ENCODE measurements at places on chromosomes 1 and 21.

GRCh38 chr1:180915426-180915965 lies 2.8 kb downstream of the KIAA1614 start:
- DNase-seq = no peak

- DNase-seq = no peak
These were observed 240.5 kb downstream of the RPS6KC1 start for GRCh38 chr1:213291526-213291925.

- no peak for DNase-seq
These were observed 19.3 kb upstream of the GRHL3 start for GRCh38 chr1:24299901-24300300.

- no peak for DNase-seq
These were observed 77.1 kb downstream of the IFI44 start for GRCh38 chr1:78726686-78727085.

- DNase-seq = no peak
These were observed 1271.4 kb downstream of the KCNT2 start for GRCh38 chr1:195336812-195337211.

DNA sequence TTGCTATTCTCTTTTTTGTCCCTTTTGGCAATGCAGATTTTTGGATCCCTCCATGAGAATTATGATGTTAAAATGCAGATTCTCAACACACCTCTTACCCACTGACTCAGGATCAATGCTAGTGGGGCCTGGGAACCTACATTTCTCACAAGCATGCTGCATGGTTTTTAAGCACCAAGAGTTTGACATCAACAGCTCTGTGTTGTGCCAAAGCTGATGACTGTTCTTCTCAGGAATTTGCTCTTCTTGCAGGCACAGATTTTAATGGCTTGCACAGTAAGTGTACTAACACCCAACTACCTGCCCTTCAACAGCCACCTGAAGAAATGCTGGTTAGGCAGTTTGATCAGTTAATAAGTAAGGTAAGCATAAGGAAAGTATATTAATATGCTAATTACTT lies 468.7 kb downstream of the PTBP2 start:
- DNase-seq = no peak

- DNase-seq = no peak
These were observed 23.0 kb downstream of the IRF2BP2 start for GRCh38 chr1:234586892-234587485.

GRCh38 chr1:215376544-215377264 lies 190.4 kb upstream of the KCTD3 start:
- no peak for DNase-seq

DNA sequence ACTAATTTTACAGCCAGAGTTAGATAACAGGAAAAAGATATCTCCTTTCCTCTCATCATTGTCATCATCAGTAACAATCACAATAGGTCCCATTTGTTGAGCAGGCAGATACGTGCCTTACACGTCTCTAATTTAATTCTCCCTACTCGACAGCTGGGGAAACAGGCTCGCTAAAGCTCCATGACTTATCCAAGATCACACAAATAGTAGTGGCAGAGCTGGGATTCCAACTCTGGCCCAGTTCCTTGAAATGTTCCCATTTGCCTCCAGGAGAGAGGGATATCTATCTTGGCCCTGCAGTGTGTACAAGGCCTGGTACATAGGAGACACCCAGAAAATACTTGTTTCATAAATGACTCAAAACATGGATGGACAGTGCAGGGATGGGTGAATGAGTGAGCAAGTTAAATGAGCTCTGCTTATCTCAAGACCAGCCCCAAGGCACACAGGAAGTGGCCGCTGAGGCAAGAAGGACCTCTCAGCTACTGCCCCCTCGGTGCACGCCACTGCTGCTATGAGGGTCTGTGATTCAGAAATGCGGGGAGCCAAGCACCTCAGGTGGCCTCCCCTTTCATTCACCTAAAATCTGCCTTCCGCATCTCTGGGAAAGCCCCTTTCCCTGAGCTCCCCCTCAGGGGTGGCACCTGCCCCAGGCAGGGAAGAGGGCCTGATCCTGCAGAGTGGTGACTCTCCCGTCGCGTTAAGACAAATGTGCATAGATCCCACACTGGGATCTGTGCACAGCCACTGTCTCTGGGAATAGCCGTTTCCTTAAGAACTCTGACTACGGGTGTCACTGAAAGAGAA lies 3.6 kb downstream of the KCNN3 start:
- DNase-seq = no peak

- no peak for DNase-seq
These were observed 696 bp downstream of the LSS start for GRCh38 chr21:46227811-46228344.

DNA sequence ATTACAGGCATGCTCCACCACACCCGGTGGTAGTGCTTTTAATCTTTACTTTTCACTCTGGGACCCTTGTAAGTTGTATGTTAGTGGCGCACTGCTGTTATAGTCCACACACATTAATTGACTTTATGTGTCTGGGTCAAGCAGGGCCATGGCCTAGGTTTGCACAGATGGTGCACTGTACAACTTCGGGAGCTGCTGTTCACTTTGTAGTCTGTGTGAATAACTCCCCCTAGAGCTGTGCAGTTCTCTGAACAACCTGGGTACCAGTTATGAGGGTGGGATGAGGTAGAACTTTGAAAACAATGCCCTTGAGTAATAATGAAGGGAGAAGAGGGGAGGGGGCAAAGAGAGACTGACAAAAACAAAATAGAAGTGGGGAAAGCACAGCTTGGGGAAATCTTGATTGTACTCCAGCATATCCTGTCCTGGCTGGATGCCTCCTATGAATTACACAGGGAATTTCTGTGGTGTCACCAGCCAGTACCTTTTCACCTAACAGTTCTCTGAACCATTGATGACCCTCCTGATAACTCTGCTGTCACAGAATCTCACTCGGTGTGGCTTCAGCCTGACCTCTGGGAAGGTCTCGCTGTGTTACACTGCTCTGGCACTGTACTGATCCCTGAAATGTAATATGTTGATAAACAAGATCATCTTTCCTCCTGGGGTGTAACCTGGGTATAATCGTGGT lies 2.2 kb downstream of the PTGFRN start:
- DNase-seq = no peak

Measured in stimulated activated CD4-positive, alpha-beta T cell treated with anti-CD3 and anti-CD28 coated beads, TNF-alpha, amount 100 ng/mL, for 1 hour (primary cell).